Ascending aorta (tissue), 2 donors: ENCODE measurements at places on chromosomes 13 and 19. TPM values are rescaled to one million over a fixed set of nuclear protein-coding genes. Genes with fewer than 3 reads are reported as not detected.

Gene LHFPL6
- total RNA-seq: 69.4 TPM

Gene GPR183
- 1.1 TPM for total RNA-seq

DNA sequence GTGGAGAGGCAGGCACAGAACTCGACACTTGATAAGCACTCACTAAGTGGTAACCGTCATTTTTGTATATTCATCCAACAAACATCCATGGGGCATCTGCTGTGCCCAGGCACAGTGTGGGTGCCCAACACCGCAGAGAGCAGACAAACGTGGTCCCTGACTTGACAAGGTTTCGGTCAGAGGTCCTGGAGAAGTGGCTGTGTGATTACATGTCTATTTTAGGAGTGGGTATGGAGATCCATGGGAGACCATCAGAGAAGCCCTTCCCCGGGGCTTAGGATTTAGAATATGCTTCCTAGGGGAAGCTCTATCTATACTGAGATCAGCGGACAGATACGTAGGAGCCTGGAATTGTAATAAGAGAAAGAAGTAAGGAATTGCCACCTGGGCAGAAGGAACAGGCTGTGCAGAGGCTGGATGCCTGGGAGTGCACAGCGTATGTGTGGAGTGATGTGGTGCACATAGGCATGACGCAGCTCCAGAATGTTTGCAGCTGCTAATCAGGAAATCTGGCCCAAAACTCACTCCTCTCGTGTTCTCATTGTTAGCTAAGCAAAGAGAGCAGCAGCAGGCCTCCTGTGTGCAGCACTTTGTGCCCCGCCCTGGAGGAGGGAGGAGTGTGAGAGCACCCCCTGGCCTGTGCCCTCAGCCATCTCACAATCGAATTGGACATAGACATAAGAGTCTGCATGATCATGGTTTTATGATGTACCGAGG lies 23.0 kb upstream of the IRS2 start:
- no peak for DNase-seq

- no peak for DNase-seq
Observed at GRCh38 chr19:3509566-3509989, 3.5 kb downstream of the FZR1 start.

GRCh38 chr13:40657307-40657706 lies 9.1 kb downstream of the FOXO1 start:
- DNase-seq: no peak

Gene TMPRSS9
- total RNA-seq: not detected

DNA sequence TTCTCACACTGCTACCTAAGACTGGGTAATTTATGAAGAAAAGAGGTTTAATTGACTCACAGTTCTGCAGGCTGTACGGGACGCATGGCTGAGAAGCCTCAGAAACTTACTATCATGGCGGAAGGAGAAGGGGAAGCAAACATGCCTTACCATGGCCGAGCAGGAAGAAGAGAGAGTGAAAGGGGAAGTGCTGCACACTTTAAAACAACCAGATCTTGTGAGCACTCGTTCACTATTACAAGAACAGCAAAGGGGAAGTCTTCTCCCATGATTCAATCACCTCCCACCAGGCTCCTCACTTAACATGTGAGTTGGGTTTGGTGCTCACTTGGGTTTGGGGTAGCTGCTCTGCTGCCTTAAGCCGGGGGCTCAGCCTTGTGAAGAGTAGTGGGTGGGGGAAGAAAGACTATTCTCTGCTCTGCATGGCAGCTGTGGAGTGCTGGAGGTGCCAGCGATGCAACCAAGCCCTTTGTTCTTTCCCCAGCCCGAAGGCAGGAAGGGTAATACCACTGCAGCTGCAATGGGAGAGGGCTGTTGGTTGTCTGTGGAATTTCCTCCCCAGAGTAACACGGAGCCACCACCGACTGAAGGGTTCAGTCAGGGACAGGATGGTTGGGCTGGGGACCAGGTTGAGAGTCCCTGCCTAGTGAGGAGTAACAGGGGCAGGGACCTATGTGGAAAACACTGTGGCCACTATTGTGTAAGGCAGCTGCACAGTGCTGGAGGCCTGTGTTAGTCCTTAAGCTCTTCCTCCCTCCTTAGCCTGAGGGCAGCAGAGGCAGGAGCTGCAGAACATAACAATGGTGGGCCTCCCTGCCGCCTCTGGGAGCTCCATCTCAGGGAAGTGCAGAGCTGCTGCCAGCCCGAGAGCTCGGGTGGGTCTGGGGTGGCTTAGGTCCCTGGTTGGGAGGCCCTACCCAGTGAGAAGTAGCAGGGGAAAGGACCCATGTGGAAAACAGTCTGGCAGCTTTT lies 1262.5 kb downstream of the EFNB2 start:
- DNase-seq: no peak

DNA sequence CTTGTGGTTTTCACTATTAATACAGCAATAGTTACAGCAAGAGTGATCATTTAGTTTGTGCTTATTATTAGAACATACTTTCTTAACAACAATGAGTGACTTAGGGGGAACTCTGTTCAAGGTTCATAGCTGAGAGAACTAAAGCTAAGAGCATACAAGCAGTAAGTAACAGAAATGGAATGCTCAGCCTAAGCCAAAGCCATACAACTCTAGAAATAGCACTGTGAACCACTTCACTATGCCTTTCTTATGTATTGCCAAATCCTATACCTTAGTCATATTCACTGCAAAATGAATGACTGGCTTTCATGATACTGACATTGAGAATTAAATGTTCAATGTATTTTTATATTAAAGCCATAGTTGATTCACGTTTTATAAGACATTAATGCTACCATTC lies 599.7 kb upstream of the SLITRK1 start:
- no peak for DNase-seq

GRCh38 chr19:8517551-8518442 lies 3.8 kb upstream of the ZNF414 start:
- DNase-seq: no peak

DNA sequence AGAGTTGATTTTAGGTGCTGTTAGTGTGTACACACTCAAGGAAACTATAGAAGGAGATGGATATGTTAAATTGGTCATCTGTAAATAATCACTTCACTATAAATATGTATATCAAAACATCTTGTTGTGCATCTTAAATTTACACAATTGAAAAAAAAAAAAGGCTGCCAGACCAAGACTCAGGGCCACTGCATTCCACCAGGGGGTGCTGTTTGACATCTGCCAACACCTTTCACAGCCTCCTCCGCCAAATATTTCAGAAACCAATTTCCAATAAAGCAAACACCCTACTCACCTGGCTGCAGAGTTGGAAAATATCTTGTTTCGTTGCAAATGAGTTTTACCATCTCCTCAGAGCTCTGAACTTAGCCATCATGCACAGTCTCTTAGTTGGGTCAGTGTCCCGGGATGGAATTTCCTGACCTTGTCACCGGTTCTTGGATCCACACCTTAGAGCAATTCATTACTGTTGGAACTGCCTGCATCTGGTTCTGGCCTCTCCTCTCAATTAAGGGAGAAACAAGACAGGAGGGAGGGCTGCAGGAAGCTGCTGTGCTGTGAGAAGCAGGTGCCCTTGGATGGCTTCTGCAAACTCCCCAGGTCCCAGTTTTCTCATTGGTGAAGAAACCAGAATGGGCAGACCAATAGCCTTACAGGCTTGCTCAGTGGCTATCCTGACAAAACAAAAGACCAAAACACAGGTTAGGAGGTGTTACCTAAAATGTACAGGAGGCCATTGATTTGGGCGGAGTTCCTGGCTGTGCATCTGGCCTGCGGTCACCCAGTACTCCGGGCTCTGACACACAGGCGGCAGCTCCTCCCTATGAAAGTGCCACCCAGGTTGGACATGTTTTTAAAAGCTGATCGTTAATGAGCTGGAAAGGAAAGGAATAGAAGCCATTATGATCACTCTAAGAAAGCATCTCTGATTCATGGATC lies 746.6 kb downstream of the UQCRFS1 start:
- DNase-seq: no peak

DNA sequence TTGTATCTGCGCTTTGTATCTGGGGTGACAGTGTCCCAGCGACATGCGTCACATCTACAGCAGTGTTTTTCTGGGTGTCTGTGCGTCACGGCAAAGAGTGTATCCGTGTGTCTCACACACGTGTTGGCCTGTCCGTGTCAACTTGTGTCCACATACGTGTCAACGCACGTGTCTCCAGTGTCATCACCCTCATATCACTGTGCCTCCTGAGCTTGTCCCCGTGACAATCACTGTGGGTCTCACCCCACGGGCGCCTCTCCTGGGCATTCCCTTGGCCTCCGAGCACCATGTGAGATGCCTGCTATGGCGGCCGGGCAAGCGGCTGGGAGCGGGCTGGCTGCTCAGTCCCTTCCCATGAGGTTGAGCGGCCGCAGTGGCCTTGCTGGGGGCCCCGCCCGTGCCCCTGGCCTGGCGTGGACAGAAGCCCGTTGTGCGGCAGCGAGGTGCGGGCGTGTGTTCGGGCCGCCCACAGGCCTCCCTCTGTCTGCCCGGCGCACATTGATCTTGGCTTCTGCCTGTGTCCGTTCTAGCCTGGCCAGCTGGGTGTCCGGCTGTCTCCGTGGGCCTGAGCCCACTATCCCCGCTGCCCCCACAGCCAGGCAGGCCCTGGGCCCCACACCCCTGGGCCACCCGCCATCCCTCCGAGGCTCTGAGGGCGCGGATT lies 6.4 kb downstream of the NFIX start:
- no peak for DNase-seq

Gene TUBB4A
- total RNA-seq: 0.75 TPM

Gene MISP
- total RNA-seq: not detected

GRCh38 chr19:17932485-17933338 lies at the start of gene CCDC124:
Gene CCDC124 (plus strand): TSS chr19:17933015. CDS start chr19:17936421, 3,406 bp downstream.
- peak; percentile 93 for DNase-seq

- peak; percentile 96 for DNase-seq
Observed at GRCh38 chr19:7920519-7921301, 572 bp downstream of the SNAPC2 start.

Gene OR7G1
- total RNA-seq: not detected

DNA sequence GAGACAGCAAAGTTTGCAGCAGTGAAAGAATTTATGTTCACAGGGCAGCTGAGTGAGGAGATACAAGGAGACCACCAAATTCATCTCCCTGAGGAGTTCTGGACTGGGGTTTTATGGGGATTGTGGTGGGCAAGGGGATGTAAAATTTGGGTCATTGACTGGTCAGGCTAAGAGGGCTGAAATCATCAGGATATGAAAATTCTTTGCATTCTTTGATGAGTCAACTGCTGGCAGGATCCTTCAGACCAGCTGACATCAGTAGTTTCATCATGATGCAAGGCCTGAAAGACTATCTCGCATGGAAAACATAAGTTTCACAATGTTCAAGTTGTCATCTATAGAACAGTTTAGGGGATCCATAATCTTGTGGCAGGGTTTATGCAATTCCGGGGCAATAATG lies 869.5 kb upstream of the PCDH9 start:
- DNase-seq: no peak

- DNase-seq: no peak
Observed at GRCh38 chr13:29684441-29684840, 89.0 kb upstream of the SLC7A1 start.

GRCh38 chr19:45646345-45646698 lies 7.1 kb upstream of the EML2 start:
- no peak for DNase-seq

Gene GIPC3
- total RNA-seq: 6.1 TPM

GRCh38 chr19:35545001-35545854 lies at the start of gene TMEM147:
Gene TMEM147 (plus strand): TSS chr19:35545626. CDS start chr19:35545740, 114 bp downstream.
- peak; percentile 65 for DNase-seq

DNA sequence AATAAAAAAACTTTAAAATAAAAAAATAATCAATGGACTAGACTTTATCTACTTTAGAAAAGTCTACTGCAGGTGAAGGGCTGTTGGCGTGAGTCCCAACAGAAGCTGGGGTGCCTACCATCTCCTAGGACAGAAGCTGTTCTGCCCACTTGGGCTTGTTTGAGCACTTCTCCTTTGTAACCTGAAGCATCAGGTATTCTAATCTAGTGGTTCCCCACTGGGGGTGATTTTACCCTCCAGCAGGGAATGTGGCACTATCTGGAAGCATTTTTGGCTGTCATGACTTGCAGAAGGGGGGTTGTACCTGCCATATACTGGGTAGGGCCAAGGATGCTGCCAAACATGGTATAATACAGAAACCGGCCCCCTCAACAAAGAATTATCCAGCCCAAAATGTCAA lies 16.2 kb upstream of the DOCK9 start:
- DNase-seq: no peak

Gene CBLC
- total RNA-seq: not detected

DNA sequence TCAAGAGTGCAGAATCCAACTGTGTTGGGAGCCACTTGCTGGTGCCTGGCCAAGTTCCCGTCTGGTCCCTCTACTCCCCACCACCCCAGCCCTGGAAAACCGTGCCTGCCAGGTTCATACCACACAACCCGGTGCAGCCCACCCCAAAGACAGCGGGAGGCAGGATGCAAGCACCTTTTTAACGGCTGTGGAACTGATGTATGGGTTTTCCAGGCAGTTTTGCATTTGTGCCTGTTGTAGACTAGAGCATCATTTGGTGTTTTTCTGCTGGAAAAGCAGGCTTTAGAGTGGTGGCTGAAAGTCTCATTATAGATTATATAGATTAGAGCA lies 13.5 kb downstream of the TFDP1 start:
- no peak for DNase-seq

DNA sequence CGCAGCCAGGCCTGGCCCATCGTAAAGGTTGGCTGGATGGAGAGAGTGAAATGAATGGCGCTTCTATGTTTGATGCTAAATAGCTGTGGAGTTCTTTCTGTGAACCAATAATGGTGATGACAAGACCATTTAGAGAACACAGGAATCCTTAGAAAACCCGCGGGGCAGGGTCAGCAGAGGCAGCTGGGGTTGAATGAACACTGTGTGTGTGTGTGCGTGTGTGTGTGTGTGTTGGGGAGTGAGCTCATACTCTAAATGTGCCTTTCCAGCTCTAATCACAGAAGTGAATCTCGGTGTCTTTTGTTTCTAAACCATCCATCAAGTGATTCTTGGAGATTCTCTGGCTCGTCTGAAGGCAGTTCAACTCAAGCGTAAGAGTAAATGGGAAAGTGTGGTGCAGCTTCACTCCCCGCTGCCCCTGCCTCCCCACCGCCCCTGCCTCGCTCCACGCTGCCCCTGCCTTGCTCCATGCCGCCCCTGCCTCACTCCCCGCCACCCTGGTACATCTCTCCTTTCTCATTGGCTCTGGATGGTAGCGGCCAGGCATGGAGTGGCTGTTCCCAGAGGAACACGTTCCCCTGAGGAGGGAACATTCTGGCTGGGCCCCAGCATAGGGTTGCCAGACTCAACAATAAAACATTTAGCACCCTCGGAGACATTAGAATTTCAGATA lies 21.2 kb downstream of the TMPRSS9 start:
- DNase-seq: no peak

Gene TUBA3C
- total RNA-seq: not detected

- no peak for DNase-seq
Observed at GRCh38 chr13:35378939-35379338, 97.5 kb downstream of the MAB21L1 start.

DNA sequence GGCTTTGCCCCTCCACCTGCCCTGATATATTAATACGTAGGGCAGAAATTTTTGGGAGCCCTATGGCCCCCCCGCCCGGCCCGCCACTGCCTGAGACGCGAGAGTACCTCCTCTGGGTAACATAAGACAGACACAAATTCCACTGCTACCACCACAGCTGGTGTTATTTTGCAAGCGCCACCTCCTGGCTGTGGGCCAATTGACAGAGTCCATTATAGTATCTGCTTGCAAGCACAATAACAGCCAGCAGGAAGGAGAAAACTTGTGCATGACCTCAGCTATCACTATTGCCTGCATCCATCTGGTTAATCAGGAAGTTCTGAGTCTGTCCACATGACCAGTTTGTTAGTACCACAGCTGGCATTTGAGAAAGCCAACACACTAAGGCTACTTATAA lies 25.3 kb upstream of the OR10H2 start:
- peak; percentile 29 for DNase-seq

- DNase-seq: no peak
Observed at GRCh38 chr19:9727644-9728043, 40.9 kb downstream of the ZNF846 start.
